Activated T-cell treated with anti-CD3 and anti-CD28 coated beads, Interleukin-2, amount 50 U/mL, for 24 hours (primary cell): ENCODE measurements at places on chromosomes 7 and 10.

DNA sequence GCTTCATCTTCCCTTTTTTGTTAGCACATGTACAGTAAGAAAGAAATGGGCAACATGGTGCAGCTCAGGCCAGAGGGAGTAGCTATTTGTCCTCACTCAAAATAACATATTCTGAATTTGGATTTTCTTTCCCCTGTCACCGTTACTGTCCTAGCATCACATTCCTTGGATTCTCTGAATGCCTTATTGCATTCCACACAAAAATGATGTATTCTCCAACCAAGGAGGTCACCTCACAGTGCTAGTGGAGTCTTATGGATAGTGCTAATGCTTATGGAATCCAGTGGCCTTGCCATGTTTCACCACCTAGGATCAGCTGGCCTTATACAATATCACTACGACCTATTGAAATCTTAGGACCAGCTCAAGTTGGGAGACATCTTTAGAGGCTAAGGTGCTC is 7.2 kb downstream of the PRSS58 start:
- DNase-seq, result no peak

DNA sequence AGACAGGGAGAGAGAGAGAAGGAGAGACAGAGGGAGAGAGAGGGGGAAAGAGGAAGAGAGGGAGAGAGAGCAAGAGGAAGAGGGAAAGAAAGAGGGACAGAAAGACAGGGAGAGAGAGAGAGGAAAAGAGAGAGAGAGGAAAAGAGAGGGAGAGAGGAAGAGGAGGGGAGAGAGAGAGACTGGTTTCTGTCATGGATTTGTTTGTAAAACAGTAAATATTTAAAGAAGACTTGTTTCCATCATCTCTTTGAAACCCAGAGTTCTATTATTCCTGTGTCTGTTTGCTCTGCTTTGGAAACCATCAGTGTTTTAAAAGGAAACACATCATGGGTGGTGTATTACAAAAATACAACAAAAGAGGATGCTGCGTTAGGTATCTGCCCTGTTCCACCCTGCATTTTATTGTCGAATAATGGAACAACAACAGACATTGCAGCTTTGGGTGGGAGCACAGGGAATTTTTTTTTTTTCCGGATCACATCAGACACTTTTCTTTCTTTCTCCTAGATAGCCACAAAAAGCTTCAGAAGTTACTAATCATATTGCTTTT is 150.7 kb upstream of the RSU1 start:
- no peak for DNase-seq

GRCh38 chr10:3761021-3761686 is 23.9 kb downstream of the KLF6 start:
- DNase-seq, result peak; percentile 27

GRCh38 chr7:77348371-77348813 is 67.8 kb downstream of the GSAP start:
- no peak for DNase-seq

DNA sequence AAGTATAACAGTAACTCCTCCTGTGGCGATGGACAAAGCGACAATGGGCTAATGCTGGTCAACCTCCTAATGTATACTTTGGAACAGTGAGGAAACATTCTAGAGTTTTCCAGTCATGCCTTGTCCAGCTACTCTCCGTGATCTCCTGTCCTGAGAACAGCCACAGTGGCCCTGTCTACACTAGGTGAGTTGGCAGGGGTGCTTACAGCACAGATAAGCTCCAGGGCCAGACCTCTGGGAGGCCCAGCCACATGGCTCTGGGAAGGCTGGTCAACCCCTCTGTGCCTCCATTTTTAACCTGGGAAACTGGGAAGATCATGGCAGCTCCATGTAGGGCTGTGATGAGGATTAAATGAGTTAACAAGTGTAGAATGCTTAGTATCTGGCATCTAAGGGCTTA is 57.0 kb downstream of the CLEC2L start:
- DNase-seq, result no peak

DNA sequence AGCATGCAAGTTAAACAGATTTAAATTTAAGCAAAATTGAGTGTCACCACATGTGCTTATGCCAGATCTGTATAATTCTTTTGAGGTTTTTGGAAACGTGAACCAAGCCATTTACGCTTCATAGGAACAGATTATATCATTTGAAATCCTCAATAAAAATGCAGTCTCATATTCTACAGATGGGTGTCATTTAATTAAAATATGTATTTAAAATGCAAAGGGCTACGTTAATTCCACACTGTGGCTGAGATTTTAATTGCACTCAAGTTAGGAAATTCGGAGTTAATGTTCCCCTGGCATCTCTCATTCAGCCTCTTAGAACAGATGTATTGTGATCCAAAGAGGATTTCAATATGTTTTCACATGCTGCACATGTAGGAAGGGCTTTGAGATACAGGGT is 164.5 kb upstream of the LRGUK start:
- no peak for DNase-seq

- no peak for DNase-seq
Measured at GRCh38 chr10:104928734-104929133, 287.6 kb downstream of the SORCS3 start.

DNA sequence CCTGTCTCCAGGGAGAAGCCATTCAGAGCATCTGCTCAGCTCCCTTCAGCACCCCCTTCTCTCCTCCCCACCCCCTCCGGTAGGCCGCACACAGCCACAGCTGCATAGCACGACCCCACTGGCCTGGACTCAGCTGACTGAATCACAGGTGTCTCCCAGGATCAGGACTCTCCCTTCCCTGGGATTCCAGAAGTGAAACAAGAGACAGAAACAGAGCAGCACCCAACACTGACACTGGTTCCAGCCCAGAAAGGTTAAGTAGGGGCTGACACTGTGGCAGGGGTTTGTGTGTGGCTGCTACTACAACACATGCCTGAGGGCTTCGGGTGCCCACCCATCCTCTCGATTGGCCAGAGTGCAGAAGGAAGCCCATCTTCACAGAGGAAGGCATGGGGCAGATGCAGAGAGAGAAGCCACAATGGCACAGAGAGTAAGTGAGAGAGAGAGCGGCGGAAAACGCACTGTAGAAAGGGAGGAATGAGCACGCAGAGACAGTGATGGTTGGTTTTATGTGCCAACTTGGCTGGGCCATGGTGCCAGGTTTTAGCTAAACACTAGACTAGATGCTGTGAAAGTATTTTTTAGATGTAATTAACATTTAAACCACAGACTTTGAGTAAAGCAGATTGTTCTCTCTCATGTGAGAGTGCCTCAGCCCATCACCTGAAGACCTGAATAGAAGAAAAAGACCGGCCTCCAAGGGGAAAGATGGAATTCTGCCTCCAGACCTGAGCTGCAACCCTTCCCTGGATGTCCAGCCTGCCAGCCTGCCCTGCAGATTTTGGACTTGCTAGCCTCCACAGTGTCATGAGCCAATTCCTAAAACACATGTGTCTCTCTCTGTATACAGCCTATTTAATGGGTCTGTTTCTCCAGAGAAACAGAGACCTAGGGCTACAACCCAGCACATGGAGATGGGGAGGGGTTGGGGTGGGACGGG is 107.5 kb downstream of the GRB10 start:
- no peak for DNase-seq

DNA sequence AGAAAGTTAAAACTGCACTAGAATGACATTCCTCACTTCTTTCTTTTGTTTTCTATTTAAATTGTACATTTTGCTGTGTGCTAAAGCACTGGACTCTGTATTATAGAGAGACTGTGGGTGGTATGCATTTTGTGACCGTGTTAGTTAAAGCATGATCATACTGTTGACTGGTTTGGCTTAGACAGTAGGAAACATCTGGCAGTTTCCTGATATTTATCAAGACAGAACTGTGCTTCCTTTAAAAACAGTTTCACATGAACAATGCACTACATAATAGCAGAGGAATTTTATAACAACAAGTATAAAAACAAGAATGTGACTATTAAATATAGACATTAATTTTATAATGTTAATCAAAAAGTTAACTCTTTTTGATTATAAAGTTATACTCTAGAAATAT is 23.1 kb downstream of the GNG11 start:
- DNase-seq, result no peak

- no peak for DNase-seq
Measured at GRCh38 chr7:121366852-121367431, 29.2 kb downstream of the FAM3C start.

GRCh38 chr10:130541090-130541489 is 404.9 kb downstream of the GLRX3 start:
- DNase-seq, result no peak

DNA sequence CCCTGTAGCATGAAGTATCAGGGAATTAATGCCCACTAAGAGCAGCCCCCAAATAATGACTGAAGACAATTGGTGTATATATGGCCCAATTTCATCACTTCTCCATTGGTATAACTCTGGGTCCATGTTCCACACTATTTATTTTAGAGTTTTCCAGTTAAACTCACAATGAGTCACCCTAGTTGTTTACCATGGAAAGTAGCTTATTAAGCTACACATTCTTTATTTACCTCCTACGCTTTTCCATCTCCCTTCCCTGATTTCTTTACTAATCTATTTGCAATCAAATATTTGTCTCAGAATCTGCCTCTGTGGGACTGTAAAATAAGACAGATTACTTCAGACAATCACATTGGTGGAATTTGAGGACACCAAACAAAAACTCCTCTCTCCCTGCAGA is 655.6 kb downstream of the SORCS1 start:
- no peak for DNase-seq

GRCh38 chr7:66162622-66163021 is 42.5 kb upstream of the TPST1 start:
- no peak for DNase-seq

DNA sequence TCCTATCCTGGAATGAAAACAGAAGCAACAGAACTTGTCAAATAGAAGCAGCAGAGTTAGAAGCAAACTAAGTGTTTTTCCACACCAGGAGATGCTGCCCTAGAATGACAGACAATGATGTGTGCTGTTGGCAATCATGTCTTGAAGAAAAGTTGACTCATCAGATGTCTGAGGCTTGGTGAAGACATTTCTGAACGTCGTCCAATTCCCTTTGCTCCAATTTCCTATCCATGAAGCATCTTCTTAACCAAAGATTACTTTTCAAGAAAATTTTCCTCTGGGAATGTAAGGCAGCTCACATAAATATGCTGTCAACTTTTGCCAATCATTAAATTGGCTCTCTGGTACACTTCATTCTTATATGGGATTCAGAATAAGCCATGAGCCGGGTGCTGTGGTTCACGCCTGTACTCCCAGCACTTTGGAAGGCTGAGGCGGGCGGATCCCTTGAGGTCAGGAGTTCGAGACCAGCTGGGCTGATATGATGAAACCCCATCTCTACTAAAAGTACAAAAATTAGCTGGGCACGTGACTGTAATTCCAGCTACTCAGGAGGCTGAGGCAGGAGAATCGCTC is 34.6 kb downstream of the MALSU1 start:
- no peak for DNase-seq

GRCh38 chr10:103776878-103777591 is 78.3 kb downstream of the SH3PXD2A start:
- DNase-seq, result no peak

DNA sequence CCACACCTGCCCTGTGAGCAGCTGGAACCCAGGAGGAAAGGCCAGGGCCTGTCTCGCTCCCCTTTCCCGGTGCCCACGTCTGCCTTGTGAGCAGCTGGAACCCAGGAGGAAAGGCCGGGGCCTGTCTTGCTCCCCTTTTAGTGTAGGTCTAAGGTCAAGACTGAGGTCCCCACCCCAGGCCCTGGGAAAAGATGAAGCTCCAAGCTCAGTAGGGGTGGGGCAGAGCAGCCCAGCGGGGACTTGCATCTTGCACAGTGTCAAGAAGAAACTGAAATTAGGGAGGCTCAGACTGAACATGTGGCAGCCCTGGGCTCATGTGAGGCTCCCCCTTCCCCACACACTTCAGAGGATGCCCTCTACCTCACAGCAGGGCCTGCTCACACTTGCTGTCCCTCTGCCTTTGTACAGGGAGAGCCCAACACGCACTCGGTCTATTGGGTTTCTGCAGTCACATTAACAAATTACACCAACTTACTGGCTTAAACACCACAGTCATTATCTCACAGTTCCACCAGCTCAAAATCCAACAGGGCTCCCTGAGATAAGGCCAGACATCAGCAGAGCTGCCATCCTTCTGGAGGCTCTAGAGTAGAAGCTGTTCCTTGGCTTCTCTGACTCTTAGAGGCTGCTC is 12.4 kb downstream of the POLL start:
- peak; percentile 21 for DNase-seq
